ENCODE measurements at places on chromosomes 3 and 15.

GRCh38 chr3:141811348-141811747 lies 48.1 kb downstream of the GRK7 start:
- DNase-seq = no peak

- no peak for DNase-seq
Measured at GRCh38 chr3:174016186-174016585, 618.6 kb downstream of the NLGN1 start.

DNA sequence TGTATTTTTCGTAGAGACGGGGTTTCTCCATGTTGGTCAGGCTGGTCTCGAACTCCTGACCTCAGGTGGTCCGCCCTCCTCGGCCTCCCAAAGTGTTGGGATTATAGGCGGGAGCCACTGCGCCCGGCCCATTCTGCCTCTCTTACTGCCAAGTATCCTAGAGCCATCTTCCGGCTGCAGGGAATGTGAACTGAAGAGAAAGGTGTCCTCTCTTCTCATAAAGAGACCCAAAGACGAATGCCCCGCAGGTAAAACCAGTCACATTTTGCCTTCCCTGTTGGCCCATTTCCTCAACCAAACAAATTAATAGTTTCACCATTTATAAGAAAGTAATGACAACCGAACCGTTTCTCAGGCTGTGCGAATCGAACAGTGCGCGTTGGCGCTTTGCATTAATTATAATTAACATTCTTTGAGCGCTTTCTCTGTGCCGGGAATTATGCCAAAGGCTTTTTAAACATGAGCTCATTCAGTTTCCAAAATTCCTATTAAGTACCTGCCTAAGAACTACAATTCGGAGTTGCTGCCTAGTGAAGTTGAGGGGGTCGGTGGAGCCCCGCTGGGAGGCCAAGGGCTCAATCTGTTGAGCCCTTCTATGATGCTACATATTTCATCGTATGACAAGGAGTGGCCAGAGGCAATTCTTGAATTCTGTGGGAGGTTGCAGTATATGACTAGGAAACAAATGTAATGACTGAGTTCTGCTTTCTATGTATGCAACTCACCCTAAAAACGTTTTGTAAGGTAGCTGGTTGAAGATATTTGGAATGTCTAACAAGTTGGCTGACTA lies 819 bp upstream of the RPL24 start:
- no peak for DNase-seq

DNA sequence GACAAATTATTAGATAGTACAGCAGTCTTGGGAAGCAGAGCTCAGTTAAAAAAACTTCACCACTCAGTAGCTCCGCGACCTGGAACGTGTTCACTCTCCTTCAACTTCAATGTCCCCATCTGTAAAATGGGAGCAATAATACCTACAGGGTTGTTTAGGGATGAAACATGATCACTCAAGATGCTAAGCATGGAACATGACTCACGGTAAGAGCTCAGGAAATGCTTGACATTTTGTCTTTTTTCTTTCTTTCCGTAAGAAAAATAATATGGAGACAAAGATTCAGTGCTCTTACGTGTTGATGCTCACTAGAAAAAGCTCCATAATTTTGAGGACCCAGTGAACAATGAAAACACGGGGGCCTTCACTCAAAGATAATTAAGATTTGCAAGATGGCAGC lies 606.7 kb upstream of the MDFIC2 start:
- no peak for DNase-seq

DNA sequence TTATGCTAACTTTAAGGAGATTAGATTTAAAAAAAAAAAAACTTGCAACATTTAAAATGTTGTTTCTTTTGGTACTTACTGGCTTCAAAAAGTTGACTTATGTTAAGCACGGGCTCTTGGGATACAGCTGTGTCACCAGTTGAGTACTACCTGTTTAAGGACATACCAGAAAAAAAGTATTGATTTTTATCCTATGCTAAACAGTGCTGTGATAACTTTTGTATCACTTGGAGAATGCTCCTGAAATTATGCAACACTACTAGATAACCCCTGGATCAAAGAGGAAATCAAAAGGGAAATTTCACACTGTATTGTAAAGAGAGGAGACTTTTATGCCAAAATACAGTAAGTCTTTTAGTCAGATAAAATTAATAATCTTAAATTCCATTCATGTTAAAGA lies 77.7 kb downstream of the SLMAP start:
- DNase-seq = no peak

GRCh38 chr3:59234884-59235633 lies 185.2 kb upstream of the CFAP20DC start:
- DNase-seq = no peak

DNA sequence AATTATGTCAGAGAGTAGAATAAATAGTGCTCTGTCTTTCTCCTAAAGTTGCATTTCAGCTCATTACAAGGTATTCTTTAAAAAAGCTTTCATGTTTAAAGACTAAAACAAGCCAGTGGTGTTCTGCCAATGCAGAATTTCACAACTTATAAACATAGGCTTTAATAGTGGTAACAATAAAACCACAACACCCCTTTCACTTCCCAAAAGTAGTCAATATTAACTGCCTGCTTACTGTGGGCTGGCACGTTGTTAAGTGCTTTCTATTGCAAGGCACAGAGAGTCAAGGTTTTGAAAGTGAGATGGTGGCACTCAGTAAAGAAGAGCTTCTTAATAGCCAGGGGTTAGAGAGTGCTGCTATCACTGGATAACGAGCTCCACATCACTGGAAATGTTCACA lies 8.4 kb upstream of the RTP1 start:
- DNase-seq = no peak

DNA sequence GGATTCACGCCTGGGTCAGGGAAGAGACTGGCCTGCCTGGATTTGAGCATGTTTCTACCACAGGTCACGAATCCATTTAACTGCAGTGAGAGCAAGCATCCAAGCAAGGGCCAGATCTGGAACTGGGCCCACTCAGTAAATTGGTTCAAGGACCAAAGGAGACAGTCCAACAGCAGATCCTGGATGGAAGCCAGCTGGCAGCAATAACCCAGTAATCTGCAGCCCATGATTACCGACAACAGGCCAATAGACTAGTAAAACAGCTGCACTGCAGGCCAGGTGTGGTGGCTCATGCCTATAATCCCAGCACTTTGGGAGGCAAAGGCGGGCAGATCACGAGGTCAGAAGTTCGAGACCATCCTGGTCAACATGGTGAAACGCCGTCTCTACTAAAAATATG lies 11.8 kb downstream of the SAMD7 start:
- no peak for DNase-seq

DNA sequence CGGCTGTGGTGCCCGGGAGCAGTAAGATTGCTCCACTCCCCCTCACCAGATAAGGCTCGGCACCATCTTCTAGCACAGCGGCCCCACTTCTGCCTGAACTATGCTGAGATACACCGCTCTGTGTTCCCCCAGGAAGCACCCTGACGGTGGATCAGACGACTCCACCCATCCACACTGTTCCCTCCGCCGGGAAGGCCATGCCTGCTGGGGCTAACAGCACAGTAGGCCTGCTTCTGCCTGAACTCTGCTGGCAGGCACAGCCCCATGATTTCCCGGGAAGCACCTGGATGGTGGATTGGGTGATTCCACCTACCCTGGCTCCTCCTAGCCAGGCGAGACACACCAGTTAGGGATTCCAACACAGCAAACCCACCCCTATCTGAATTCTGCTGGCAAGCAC lies 36.3 kb upstream of the PPM1L start:
- no peak for DNase-seq

DNA sequence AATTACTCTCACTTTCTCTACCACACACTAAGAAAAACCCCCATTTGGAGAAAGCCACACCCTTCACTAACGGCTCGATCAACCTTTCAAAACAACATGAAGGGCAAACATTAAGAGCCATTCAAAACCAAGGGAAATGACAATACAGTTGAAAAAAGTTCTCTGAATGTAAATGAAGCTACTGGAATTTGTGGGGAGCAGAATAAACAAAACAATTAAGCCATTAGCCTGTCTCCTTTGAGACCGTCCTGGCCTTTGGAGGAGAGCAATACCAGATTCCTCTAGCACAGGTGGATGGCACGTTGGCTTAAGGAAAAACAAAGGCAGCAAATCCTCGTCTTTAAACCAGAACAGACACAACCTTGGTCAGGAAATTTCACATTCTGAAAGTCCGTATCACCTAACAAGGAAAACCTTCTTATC lies 18.7 kb downstream of the MYO1E start:
- DNase-seq = no peak

GRCh38 chr3:4990069-4990468 lies 10.8 kb downstream of the BHLHE40 start:
- no peak for DNase-seq

DNA sequence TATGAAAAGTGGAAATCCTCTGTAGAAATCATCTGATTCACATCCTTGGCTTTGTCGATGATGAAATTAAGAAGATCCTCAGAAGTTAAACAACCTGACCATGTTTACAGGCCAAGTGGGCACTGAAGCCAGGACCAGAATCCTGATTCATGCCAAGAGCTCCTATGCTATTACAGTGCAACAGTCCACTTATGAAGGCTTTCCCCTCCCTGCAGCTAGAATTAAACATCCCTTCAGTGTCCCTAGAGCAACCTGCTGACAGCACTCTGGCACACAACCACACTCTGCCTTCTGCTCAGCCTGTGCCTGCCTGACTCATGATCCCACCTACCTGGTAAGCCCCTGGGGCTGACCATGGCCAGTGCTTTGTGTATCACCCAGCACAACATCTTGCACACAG lies 33.8 kb downstream of the TXNRD3 start:
- no peak for DNase-seq

- DNase-seq = no peak
Measured at GRCh38 chr3:126057501-126057819, 26.5 kb downstream of the SLC41A3 start.

GRCh38 chr3:148084931-148085330 lies 612.8 kb upstream of the AGTR1 start:
- DNase-seq = no peak

DNA sequence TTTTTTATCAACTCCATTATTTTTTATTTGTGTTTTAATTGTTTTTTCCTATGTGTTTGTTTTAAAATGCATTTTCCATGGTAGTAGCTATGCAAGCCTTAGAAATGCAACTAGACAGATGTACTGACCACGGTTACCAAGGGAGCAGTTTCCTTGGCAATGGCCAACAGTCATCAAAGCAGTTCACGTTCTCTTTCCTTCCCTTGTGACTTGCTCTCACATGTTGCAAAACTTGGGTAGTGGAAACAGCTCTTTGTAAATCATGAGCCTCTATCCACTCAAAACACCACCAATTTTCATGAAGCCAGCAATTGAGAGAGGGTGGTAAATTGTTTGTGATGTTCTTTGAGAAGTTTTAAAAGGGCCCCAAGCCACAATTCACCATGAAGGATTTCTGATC lies 499.4 kb upstream of the MDFIC2 start:
- DNase-seq = no peak

DNA sequence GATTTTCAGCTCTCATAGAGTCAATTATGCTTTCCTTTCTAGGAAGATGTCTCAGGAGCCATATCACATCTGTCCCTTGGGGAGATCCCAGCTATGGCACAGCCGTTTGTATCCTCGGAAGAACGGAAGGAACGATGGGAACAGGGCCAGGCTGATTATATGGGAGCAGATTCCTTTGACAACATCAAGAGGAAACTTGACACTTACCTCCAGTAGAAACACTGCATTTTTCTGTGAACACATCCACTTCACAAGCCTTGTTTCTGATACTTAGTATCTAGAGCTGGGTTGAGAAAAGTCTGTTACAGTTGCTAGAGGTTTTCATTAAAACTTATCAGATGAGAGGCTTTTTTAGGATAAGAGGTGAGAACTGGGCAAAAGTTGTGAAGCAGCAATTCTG lies 35.4 kb downstream of the GYG1 start:
- DNase-seq = no peak

- no peak for DNase-seq
Measured at GRCh38 chr3:134146666-134147065, 104.0 kb downstream of the RYK start.

DNA sequence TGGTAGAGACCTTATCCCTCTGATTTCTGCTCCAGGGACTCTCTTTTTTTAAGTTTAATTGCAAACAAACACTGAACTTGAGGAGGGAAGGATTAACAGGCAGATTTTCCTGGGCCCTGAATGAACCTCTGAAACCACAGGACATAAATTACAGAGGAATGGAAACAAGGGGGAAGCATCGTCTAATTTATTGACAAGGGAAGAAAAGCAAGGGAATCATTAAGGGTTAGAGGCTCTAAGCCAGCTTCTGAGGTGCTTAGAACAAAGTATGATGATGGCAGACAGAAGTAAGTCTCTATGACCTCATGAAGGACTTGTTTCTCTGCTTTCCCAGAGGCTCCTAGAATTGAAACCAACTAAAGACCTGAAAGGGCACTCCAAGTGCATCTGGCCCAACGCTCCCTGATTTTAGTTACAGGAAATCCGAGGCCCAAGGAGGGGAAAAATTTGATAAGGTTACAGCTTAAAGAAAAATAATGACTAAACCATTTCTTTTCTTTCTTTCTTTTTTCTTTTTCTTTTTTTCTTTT lies 244.7 kb upstream of the NR2E3 start:
- no peak for DNase-seq

GRCh38 chr15:72271895-72272212 lies 500 bp downstream of the PARP6 start:
- DNase-seq = no peak

DNA sequence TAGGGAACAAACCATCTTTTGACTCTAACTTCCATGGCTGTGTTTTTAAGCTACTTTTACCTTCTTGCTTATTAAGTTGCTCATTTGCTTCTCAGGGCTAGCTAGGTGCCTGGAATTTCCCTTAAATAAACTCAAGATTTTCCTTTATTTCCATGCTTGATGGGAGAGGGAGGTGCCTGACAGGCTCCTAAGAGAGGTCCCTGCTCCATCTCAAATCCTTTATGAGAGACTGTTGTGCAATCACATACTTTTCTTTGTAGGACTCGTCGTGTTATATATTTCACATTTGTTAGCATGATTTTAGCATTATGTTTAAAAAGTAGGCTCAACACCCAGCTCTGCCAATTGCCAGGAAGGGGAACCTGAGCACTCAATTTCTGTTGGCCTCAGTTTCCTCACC lies 95.7 kb downstream of the SAMMSON start:
- no peak for DNase-seq

GRCh38 chr15:33963831-33964664 lies 4.2 kb upstream of the CHRM5 start:
- DNase-seq = no peak

- DNase-seq = no peak
Measured at GRCh38 chr3:12273045-12273695, 15.7 kb upstream of the PPARG start.

- DNase-seq = no peak
Measured at GRCh38 chr15:91853948-91854638, 585 bp downstream of the SLCO3A1 start.

GRCh38 chr3:111650378-111651275 lies 55.5 kb upstream of the ZBED2 start:
- no peak for DNase-seq

- no peak for DNase-seq
Measured at GRCh38 chr3:112605285-112605684, 35.7 kb downstream of the CCDC80 start.

DNA sequence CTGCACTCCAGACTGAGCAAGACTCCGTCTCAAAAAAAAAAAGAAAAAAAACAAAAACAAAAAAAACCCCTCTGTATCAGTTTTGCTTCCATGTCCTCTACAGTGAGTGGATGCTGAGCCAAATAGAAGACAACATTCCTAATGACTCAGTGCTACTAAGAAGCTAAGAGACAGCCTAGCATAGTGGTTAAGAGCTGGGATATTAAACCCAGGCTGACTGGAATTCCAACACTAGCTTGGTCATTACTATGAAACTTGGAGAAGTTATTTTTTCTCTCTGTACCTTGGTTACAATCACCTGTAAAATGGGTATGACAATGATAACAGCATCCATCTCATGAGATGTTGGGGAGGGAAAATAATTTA lies 60.9 kb upstream of the PYGO1 start:
- DNase-seq = no peak

GRCh38 chr3:4776399-4776979 lies 202.7 kb upstream of the BHLHE40 start:
- no peak for DNase-seq
